ENCODE measurements at places on chromosomes 2 and 18.
A peak's percentile ranks its signal among the peaks of the same experiment; 100 is the strongest.

- no peak for DNase-seq
Measured at GRCh38 chr2:166152064-166152463, 24.2 kb upstream of the SCN1A start.

DNA sequence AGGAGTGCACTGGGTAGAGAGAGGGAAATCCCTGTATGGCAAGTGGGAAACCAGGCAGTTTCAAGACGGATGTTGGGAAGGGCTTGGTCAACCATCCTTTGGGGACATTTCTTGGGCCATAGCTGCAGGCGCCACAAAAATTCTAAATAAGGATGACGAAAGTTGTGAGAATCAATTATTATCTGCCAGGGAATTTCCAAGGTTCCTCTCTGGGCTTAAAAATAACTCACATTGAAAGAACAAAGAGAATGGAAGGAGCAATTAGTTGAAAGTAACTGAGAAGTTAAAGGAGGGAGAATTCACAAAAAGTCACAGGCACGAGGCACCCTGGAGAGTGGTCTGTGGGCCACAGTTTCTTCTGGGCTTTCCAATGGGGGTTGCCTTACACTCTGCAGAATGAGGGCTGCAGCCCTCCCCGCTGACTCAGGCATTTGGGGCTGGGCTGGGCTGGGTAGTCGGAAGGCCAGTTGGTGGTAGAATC is 195.7 kb downstream of the SMAD7 start:
- no peak for DNase-seq

- DNase-seq, result no peak
Measured at GRCh38 chr18:56662063-56662408, 10.9 kb downstream of the WDR7 start.

- DNase-seq, result no peak
Measured at GRCh38 chr2:217047209-217047608, 187.3 kb upstream of the TNP1 start.

DNA sequence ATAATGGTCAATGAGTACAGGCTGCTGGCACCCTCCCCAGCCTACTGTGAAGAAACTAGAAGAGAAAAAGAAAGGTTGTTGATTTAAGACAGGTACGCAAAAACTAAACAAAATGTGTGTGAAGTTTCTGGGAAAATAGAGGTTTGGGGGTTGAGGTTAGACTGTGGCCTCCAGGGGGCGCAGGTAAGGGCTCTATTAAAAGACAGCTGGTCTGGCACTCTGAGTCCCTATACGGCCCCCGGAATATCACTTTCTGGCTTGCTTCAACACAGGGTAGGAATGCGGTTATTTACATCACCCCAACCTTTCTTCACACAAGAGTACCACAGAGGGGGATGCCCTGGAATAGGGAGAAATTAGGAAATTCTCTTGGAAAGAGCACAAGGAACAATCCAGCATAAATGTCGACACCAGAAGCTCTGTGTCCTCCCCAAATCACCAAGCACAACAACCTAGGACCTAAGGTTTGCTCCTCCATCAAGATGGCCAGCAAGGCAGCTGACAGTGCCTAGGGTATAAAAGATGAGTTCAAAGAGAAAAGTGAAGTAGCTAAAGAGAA is 480.8 kb upstream of the KLHL29 start:
- no peak for DNase-seq

- DNase-seq, result no peak
Measured at GRCh38 chr2:78476619-78477229, 548.8 kb upstream of the REG3G start.

GRCh38 chr18:24538414-24539264 is 78.2 kb downstream of the HRH4 start:
- no peak for DNase-seq

- no peak for DNase-seq
Measured at GRCh38 chr2:11459816-11460215, 6.1 kb downstream of the E2F6 start.

DNA sequence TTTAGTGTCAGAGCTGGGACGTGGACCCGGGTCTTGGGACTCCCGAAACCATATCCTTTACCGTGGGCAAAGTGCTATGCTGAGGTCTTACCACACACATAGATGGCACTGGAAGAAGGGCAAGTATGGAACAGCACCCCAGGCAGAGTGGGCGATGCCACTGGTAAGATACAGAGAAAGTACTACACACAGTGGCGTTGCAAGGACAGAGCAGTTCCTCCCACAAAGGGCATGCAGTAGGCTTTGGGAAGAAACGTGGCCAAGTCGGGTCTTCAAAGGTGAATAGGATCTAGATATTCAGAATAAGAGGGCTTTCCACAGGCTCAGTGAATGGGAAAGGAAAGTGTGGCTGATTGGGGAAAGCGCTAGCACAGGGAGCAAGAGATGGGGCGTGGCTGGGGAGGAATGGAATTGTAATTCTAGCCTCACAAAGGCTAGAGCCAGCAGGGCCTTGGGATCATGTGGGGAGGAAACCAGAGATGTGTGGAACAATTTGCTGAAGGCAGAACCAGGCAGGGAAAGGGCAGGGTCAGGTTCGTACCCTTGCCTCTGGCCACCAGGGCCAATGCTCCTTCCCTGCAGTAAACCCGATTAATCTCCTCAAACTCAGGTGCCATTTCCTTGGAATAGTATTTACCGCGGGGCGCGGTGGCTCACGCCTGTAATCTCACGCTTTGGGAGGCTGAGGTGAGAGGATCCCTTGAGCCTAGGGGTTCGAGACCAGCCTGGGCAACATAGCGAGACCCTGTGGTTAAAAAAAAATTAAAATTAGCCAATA is 36.0 kb downstream of the PCBP1 start:
- DNase-seq, result no peak

- DNase-seq, result no peak
Measured at GRCh38 chr2:10935366-10935918, 23.7 kb downstream of the KCNF1 start.

GRCh38 chr2:83725735-83726134 is 733.3 kb downstream of the SUCLG1 start:
- no peak for DNase-seq

DNA sequence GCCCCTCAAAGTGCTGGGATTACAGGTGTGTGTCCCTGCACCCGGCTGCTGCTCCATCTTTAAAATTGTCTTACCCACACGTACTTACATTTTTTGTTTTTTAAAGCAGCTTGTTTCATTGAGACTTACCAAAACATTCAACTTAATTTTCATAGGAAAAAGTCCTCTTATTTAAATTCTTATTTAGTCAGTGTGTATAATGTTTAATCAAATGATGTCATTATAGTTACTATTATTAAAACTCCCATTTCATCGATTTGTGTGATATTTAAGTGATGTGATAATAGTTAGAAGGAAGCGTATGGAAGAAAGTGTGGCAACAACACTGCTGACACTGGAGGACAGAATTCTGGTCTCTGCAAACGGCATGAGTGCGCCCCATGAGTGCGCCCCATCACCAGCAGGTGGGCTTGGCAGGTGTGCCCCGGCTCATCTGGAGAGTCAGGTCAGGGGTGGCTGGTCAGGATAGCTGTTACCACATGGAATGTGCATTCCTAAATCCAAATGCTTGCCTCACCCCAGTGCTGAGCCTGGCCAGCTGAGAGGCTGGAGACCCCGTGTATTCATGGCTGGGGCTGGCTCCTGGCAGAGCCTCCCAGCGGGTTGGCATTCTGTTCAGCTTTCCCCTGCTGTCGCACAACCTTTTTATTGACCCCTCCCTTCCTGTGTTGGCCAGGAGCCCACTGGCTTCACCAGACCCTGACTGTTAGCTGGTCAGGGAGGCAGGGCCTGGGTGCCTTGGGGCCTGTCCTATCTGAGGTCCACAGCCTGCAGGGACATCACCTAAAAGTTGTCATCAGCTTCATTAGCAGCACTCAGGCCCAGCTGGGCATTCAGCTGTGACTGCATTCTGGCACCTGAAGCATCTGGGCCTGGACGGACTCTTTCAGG is 79.7 kb downstream of the AGAP1 start:
- no peak for DNase-seq

- no peak for DNase-seq
Measured at GRCh38 chr2:46555011-46555410, 75.6 kb downstream of the TMEM247 start.

- no peak for DNase-seq
Measured at GRCh38 chr2:25373269-25373981, 31.7 kb upstream of the DNMT3A start.

DNA sequence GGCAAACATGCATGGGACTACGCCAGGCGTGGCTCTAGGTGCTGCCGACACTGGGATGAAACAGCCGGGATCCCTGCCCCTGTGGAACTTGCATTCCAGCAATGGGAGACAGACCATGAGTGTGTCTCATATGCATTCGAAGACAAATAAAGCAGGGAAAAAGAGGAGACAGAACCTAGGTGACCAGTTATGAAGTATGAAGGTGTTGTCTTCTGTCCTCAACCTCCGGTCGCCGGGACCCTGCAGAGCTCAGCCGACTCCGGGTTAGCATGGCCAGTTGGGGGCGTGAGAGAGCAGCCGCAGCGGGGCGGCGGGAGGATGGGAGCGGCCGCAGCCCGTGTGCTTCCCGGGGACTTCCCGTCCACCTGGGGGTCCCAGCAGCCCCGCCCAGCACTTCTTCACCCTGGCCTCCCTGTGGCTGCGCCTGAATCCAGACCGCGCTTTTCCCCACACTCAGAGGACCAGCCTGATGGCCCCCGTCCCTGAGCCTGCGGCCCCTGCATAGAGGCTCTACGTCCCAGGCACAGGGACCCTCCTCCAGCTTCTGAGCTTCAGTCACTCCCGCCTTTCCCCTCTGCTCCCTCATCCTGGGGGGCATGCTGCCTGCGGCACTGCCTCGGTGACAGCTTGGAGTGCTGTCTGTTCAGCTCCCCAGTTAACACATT is 11.4 kb downstream of the ID2 start:
- DNase-seq, result peak; percentile 34

- peak; percentile 81 for DNase-seq
Measured at GRCh38 chr2:231680992-231681852, 27.1 kb upstream of the PTMA start.

- no peak for DNase-seq
Measured at GRCh38 chr18:21896732-21897336, 156.2 kb downstream of the MIB1 start.

GRCh38 chr2:5070257-5070656 is 621.9 kb upstream of the SOX11 start:
- no peak for DNase-seq

DNA sequence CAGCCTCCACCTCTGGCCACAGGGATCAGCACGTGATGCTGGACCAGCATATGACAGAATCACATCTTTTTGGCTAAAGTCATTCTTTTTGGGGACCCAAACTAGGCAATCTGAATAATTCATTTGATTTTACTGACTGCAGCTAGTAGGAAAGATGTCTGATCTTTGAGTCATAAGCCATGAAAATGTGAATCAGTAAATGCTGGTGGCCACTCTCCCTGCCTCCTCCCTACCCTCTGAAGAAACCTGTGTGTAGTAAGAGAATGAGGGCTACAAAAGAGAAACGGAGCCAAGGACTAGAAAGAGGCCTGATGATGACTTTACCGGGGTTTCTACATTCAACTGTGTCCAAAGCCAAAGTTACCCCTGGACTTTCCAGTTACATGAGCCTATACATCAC is 10.1 kb upstream of the LRPPRC start:
- no peak for DNase-seq

DNA sequence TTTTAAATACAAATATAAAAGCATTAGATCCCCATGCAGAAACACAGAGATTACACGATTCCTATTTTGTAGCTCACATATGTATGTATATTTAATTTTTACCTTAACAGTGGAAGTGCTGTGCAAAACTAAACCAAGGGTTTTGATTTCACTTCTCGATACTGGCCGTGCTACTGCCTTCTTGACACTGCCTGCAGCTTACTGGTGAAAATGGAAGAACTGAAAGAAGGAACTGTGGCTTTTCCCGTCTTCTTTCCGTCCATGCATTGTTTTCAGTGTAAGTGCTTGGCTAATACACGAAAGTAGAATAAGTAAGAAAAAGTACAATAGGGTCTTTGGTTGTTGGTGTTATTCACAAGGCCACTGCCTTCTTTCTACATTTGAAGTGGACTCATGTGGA is 129.5 kb downstream of the NDUFA10 start:
- no peak for DNase-seq

DNA sequence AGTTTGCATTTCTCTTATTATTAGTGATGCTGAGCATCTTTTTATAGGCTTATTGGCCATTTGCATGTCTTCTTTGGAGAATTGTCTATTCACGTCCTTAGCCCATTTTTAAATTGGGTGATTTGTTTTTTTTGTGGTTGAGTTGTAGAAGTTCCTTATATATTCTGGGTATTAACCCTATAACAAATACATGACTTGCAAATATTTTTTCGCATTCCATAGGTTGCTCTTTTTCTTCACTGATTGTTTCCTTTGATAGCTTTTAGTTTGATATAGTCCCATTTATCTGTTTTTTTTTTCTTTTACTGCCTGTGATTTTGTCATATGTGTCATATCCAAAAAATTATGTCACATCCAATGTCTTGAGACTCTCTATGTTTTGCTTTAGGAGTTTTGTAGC is 243.6 kb downstream of the GPD2 start:
- no peak for DNase-seq

- no peak for DNase-seq
Measured at GRCh38 chr2:57217013-57217412, 829.6 kb upstream of the VRK2 start.

DNA sequence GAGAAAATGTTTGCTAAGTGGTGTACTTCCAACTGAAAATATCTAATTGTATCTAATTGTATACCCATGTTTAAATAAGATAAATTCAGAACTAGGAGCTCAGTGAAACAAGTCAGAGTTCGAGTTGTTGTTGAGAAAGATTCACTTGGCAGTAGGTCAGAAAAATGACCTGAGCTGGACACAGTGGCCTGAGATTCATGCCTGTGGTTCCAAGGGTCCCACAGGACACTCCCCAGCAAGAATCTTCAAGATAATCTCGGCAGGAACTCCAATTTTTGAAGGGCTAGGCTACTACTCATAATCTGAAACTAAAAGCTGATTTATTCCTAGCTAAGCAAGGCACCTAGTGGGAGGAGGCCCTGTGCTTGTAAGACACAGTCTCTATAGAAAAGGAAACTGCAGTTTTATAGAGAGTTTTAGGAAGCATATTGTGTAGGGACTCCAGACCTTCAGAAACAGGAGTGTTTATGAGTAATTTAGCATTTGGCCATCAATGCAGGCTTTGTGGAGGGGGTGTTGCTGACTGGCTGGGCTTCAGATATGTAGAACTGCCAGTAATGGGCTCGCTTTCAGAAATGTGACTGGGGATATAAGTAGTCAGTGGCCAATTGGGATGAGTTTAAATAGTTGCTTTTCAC is 43.2 kb downstream of the SP140 start:
- DNase-seq, result no peak

Measured in hippocampal formation (tissue), 2 donors.